ENCODE measurements at places on chromosomes 2 and 18.

DNA sequence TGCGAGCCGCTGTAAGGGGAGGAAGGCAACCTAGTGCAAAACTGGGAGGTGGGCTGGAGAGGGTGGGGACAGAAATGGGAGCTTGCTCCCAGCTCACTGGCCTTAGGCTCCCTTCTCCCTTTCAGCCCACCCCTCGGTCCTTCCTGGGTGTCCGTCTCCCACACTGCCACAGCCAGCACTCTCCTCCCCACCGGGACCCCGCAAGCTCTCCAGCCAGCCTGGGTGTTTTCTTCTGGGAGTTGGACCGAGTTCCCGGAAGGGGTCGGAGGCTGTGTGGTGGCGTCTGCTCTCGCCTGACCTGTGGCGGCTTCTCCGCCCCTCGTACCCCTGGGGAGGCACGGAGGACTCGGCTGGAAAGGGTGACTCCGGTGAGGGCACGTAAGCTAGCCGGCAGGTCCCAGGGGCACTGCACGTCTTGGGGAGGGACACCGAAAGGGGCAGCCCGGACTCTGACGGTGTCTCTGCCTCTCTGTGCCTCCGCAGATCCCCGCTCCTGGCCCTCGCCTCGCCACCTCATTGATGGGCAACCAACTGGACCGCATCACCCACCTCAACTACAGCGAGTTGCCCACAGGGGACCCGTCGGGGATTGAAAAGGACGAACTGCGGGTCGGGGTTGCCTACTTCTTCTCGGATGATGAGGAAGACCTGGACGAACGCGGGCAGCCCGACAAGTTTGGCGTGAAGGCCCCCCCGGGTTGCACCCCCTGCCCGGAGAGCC, 1.1 kb downstream of the LRATD1 start:
- no peak for DNase-seq

GRCh38 chr18:56565551-56566345, 72.6 kb downstream of the TXNL1 start:
- peak; percentile 97 for DNase-seq

DNA sequence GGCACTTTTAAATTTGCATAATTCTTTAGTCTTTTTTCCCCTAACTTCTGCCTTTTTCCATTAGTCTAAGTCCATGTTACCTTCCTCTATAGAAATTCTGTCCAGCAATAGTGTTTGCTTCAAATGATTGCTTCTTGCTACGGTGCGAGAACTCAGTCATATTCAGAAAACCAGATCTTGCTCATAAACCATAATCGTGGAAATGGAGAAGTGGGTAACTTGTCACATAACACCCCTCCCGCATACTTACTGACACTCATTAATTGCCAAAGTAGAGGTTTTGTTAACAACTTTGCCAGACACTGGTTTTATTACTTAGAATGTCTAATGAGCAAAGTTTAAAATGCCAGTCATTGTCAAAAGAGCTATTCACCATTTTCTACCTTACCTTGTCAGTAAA, 94.3 kb upstream of the TWSG1 start:
- no peak for DNase-seq

GRCh38 chr2:138323382-138324067, 178.0 kb upstream of the SPOPL start:
- no peak for DNase-seq

DNA sequence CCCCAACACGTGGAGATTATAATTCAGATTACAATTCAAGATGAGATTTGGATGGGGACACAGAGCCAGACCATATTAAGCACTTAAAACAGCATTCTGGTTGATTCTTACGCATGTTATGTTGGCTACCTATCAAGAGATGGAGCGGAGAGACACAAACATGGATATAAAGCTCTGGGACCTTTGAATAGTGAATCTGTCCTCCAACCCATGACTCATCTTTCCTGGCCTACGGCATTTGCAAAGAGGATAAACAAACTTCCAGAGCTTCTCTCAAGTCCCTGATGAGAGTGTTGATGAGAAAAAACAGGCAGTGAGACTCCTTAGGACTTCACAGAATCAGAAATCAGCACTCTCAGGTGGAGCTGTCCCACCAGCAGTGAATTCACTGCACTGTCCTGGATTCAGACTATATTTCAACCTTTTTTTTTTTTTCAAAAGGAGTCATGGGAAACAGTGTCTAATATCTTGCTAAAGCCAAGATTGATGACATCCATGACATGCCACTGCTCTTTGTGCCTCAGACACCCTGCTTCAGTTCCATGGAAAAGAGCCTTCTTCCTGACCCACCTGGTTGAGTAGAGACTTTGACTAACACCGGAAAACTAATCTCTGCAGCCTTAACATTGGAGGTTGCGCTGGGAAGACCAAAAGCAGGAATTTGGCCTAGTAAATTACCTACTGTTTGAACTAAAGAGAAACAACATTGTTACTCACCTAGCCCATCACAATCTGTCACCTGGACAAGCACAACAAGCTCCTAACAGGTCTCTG, 62.1 kb upstream of the NPAS2 start:
- DNase-seq, result peak; percentile 73

DNA sequence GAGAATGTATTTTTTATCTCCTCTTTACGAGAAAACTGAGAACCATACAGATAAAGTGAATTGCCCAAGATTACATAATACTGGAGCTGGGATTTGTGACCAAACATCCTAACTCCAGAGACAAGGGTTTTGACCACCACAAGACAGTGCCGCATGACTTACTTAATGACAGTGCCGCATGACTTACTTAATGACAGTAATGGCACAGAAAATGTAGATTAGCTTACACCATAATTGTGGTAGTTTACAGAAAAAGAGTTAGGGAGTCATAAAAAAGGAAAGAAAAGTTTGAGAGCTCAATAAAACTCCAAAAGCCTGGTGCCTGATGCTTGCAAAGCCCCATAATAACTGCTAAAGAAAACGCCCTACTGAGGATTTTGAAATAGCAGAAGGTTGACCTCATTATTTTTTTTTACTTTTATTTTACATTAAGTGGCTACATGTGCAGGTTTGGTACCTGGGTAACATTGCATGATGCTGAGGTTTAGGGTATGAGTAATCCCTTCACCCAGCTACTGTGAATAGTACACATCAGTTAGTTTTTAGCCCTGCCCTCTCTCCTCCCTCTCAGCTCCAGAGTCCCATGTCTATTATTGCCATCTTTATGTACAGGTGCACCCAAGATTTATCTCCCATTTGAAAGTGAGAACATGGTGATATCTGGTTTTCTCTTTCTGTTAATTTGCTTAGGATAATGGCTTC, 310.0 kb upstream of the UBE2E3 start:
- DNase-seq, result no peak

GRCh38 chr18:61931654-61932379, 39.0 kb upstream of the RNF152 start:
- DNase-seq, result no peak

DNA sequence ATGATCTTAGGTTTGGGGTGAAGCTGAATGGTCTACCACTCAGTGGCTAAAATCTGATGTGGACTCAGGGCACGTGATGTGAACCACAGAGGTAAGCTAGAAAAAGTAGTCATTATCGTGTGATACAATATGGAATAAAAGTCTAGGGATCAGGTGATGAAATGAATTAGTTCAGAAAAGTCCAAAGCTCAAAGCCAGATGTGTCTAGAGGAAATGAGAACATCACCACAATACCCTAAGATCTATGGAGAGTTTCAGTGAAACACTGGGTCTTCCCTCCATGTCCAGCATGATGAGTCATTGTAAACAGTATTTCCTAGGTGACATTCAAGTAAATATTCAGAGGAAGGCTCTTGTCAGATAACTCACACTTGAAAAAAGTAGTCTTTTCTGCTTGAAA, 1257.4 kb upstream of the ZEB2 start:
- no peak for DNase-seq

GRCh38 chr2:235958221-235958930, 209.8 kb downstream of the GBX2 start:
- DNase-seq, result no peak

Measured in AG09309 (cell line).